ENCODE measurements at places on chromosomes 11 and 22. TPM values are rescaled to one million over a fixed set of nuclear protein-coding genes. Genes with fewer than 3 reads are reported as not detected.

ZNF214 gene
- 13.2 TPM for polyA plus RNA-seq

KREMEN1 gene
- polyA plus RNA-seq, result 28.5 TPM

TBX10 gene
- polyA plus RNA-seq, result 0.11 TPM

SLC29A2 gene
- polyA plus RNA-seq, result 22.2 TPM

WNT11 gene
- polyA plus RNA-seq, result 15.9 TPM

OR52N4 gene
- polyA plus RNA-seq, result not detected

CST6 gene
- not detected for polyA plus RNA-seq

CD3D gene
- 0.24 TPM for polyA plus RNA-seq

OR52E6 gene
- not detected for polyA plus RNA-seq

C22orf42 gene
- not detected for polyA plus RNA-seq

MS4A2 gene
- not detected for polyA plus RNA-seq

BIK gene
- 1.8 TPM for polyA plus RNA-seq

GPHA2 gene
- polyA plus RNA-seq, result 1.7 TPM

ARHGEF17 gene
- 78.6 TPM for polyA plus RNA-seq

PTPN5 gene
- polyA plus RNA-seq, result 0.79 TPM

OR10A2 gene
- not detected for polyA plus RNA-seq

MS4A12 gene
- not detected for polyA plus RNA-seq

HSPB2 gene
- 2.0 TPM for polyA plus RNA-seq

KRTAP5-11 gene
- polyA plus RNA-seq, result not detected

FAM180B gene
- 0.40 TPM for polyA plus RNA-seq

CFAP300 gene
- 7.0 TPM for polyA plus RNA-seq

KRTAP5-7 gene
- polyA plus RNA-seq, result 0.16 TPM

MS4A1 gene
- polyA plus RNA-seq, result 0.64 TPM

APOBEC3B gene
- 7.8 TPM for polyA plus RNA-seq
